ENCODE measurements at places on chromosomes 4 and X.

GRCh38 chrX:3738509-3738908 lies 25.1 kb upstream of the PRKX start:
- no peak for DNase-seq

DNA sequence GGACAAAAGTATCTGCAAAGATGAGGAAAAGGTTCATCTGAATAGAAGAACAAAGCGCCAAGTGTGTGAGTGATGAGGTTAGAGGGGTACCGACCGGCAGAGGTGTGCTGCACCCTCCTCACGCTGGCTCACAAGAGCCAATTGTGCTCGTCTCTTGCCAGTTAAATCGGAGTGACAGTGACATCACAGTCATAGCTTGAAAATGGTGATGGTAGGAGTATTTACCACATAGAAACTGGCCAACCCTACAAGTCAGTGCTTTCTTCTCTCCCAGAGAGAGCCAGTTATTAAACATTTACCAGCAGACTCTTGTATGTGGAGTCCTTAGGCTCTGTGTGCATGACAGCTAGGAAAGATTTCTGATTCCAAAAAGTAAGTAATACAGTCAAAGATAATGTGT lies 32.4 kb downstream of the CLDN22 start:
- no peak for DNase-seq

GRCh38 chrX:140608111-140608510 lies 101.4 kb upstream of the LINC00632 start:
- no peak for DNase-seq

DNA sequence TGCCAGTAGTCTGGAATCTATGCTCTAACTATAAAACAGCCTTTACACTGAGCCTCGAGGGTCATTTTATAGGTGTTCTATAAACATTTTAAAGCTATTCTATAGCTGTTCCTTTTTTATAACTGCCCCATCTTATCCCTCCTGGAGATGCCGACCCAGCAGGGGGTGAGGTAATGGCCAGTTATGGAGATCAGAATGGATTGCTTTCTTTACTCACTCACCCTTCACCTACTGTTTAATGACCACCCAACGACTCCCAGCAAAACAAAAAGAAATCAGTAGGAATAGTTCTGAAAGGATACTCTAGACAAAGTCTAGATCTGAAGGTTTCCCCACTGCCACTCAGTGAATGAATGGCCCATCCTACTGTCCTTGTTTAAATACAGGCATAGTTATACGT lies 1113.1 kb downstream of the FAT4 start:
- no peak for DNase-seq

DNA sequence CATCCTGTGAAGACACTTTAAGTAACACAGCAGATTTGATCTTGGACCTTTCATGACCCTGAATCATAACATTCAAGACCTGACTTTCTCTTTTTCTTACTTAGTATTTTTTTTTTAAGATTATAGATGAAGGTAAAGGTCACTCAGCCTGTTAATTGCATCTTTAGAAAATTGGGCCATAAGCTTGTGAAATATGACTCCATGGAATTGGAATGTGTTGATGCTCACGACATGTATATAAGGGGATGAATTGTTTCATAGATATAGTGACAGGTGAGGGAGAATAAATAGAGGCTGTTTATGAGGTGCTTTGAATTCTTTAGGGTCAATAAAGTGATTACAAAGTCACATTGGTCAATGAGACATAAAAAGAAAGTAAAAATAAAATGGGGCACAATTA lies 27.7 kb upstream of the HS3ST1 start:
- DNase-seq, result no peak

GRCh38 chr4:150581056-150581605 lies 820 bp upstream of the MAB21L2 start:
- DNase-seq, result no peak

GRCh38 chr4:101064541-101065180 lies 282.7 kb downstream of the PPP3CA start:
- DNase-seq, result no peak

GRCh38 chrX:70998411-70999027 lies 67.6 kb upstream of the SLC7A3 start:
- DNase-seq, result peak; percentile 39

DNA sequence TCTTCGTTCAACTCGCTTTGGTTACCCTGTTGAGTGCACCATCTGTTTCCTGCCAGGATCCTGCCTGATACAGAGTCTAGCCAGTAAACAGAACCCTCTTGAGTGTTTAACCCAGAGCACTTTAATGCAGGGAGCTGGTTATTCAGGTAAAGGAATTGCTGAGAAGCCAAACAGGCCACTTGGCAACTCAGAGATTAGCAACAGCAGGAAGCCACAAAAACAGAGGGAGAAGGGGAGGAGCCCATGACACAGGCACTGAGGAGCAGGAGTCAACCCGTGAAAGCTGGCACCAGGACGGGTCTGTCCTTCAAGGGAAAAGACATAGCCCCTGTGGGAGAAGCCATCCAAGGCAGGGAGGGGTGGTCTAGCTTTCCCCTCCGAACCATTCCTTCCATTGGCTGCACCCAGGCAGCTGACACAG lies 641.4 kb downstream of the ZNF674 start:
- DNase-seq, result no peak

GRCh38 chr4:3074846-3075651 lies 568 bp downstream of the HTT start:
- DNase-seq, result peak; percentile 44

GRCh38 chr4:165384598-165384997 lies 5.8 kb downstream of the CPE start:
- no peak for DNase-seq

DNA sequence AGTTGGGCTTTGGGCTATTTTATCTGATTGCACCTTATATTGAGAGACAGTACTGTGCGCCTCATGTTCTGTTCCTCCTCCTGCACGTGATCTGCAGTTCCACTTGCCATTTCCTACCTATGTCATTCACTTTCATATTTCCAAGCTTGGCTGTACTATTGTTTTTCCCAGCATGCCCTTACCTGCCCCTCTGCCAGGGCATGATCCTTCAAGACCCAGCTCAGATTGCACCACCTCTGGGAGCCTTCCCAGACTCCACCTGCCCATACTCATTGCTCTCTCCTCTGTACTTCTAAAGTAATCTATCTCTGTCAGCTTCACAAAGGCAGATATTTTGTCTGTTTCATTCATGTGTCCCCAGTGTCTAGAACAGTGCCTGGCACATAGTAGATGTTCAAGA lies 11.6 kb downstream of the SLC25A5 start:
- no peak for DNase-seq

GRCh38 chr4:162945713-162946112 lies 221.0 kb downstream of the NAF1 start:
- no peak for DNase-seq

GRCh38 chr4:56654238-56654632 lies 26.9 kb downstream of the HOPX start:
- no peak for DNase-seq

DNA sequence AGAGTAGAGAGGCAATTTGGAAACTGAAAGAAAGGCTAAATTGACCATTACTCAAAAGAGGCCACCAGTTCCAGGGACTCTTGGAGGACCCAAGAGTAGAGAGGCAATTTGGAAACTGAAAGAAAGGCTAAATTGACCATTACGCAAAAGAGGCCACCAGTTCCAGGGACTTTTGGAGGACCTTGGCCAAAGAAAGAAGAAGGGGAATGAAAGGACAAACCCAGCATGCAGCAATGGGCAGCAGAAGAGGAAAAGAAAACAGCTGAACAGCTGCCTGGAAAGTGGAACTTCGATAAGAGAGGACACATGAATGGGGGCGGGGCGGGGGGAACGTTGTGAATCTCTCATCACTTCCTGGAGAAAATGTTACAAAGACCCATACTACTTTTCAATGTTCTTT lies 80.8 kb downstream of the PALLD start:
- no peak for DNase-seq
